ENCODE measurements at places on chromosomes 5 and 9.

DNA sequence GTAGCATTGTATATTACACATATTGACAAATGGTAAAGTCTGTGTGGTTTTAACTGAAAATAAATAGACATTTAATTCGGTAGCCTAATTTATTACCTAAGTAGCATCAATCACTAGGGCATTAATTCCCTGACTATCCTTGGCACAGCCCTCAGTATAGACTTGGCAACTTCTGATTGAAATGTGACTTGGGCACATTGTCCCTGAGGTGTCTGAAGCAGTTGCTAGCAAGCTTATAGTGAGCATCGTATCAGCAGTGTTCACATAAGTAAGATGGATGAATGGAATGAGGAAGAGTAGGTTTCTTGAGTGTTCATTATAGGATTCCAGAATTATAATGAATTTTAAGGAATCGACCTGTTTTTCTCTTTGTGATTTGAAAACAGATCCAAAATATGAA is 16.1 kb downstream of the LURAP1L start:
- DNase-seq: no peak

DNA sequence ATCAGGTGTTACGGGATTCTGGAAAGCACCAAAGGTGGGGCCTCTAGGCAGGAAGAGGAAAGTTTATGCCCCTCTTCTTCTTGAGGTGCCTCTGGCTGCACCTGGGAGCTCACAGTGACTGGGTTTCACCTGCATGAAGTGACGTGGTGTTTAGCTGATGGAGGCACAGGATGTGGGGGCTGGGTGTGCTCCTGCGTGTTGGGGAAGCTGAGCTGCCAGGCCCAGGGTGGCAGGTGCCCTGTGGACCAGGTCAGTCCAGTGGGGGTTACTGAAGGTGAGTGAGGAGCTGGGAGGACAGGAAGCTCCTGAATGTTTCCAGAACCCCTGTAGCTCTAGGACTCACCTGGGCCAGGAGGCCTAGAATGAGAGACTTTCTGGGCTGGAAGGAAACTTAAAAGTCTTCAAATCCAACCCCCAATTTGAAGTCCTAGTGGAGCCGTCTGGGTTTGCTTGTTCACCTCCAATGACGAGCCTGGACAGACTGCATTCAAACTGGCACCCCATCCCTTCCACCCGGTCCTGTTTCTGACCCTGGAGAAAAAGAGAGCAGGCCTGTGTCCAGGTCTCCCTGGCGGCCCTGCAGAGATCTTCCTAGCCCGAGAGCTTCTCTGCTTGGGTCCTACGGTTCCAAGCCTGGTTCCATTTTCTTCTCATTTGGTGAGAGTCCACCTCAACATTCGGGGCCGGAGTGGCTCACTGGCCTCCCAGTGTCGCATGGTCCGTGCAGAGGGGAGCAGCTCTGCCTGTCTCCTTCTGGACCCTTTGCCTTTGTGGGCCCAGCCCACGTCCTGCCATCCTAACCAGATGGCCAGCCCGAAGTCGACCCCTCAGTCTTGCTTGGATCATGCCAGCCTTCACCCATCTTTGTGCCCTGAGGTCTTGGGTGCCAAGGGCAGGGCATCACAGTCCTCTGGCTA is 22.3 kb downstream of the TRAF1 start:
- no peak for DNase-seq

- no peak for DNase-seq
These were observed 63.7 kb upstream of the DMRT3 start for GRCh38 chr9:912776-913175.

DNA sequence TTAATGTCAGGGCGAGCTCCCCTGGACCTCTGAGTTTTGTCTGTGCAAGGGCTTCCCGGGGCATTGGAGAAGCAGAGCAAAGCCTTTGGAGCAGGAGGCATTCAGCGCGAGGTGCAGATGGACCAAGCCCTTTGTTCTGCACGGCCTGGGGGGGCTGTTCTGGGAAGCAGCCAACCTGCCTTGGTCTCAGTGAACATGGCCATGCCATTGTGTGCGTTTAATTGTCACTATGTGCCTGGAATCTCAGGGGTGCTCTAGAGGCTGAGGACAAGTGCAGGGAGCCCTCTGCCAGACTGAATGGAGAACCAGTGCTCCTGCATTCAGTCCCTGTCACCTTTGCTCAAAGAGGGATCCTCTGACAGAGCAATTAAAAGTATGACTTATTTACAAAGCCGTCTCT is 329.4 kb downstream of the IRX1 start:
- DNase-seq: no peak

GRCh38 chr5:65133477-65134110 is 348.1 kb downstream of the ADAMTS6 start:
- no peak for DNase-seq

- DNase-seq: no peak
These were observed 155.7 kb downstream of the RMI1 start for GRCh38 chr9:84136119-84136868.

DNA sequence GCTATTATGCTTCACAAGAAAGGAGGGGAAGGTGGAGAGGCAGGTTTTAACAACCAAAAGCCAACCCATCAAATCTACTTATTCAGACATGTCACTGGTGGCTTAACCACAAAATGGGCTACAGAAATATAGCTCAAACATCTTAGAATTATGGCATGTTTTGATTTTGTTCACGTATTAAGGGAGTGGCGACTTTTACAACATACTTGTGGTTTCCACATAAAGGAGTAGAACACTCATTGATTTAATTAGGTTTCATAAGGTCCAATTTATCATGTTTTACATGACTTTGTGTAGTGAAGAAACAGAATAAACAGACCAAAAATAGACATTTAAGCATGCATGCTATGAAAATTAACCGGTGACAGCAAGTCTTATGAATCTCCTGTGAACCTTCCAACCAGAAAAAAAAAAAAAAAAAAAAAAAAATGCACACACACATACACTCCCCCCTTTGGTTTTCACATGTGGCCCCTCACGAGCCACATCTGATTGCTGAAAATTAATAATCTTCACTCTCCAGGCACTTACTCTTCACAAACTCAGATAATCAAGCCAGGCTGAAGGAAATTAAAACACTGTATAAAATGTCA is 5.4 kb downstream of the ZNF608 start:
- DNase-seq: no peak

DNA sequence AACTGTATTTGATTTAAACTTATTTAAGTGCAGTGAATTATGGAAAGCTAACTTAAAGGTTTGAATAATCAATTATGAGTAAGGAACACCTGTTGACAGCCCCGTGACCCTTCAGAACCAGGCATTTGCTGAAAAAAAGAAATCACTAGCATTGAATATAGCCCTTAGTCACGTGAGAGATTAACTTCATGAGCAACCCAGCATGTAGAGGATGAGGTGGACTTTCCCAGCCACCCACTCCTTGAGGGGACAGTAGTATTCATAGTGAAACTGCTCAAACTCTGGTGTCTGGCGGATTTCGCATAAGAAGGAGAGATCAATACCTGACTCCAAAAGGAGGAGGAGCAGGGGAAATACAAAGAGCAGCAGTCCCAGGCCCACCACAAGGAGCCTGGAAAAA is 184.8 kb upstream of the RASEF start:
- DNase-seq: no peak

GRCh38 chr5:73387149-73387591 is 61.4 kb downstream of the FOXD1 start:
- no peak for DNase-seq

GRCh38 chr9:135144581-135145170 is 57.2 kb downstream of the OLFM1 start:
- DNase-seq: no peak

GRCh38 chr5:1514027-1514818 is 9.5 kb downstream of the LPCAT1 start:
- no peak for DNase-seq

GRCh38 chr9:21927752-21928151 is 66.4 kb downstream of the CDKN2A start:
- DNase-seq: no peak

GRCh38 chr5:54670281-54670680 is 152.7 kb downstream of the SNX18 start:
- no peak for DNase-seq

DNA sequence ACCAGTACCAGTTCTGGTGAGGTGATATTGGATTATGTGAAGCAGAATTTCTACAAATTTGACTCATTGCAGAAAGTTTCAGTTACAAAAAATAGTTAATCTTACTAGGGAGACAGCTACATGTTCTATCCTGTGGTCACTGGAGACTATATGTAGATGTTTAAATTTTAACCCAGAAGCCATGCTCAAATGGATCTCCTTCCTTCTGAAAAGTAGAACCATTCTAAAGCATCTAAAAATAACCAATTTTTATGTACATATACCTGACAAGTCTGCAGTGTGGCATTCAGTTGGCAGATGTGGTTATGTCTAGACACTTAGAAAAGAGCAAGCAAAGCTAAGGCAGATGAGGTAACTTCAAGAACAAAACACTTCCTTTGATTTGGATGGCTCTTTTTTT is 65.5 kb upstream of the POU4F3 start:
- DNase-seq: no peak

DNA sequence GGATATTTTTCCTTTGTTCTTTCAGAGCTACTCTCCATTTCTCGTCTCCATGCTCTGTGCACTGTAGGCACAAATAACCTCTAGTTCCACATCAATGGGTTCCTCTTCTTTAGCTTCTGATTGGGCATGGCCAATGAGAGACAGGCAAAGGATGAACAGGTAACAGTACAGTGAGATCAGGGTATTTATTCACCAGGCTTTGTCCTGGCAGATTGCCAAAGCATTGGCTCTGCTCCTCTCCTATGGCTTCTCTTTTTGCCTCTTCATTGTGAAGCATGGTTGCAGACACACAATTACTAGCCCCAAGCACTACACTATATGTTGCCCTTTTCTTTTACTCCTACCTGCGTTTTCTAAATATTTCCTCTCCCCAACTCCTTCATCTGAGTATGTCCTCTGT is 215.1 kb upstream of the ARRDC3 start:
- DNase-seq: no peak

- DNase-seq: peak; percentile 26
These were observed 1.5 kb downstream of the ZBTB43 start for GRCh38 chr9:126806336-126806735.

- DNase-seq: no peak
These were observed 21.9 kb downstream of the OR2Y1 start for GRCh38 chr5:180717989-180718388.

DNA sequence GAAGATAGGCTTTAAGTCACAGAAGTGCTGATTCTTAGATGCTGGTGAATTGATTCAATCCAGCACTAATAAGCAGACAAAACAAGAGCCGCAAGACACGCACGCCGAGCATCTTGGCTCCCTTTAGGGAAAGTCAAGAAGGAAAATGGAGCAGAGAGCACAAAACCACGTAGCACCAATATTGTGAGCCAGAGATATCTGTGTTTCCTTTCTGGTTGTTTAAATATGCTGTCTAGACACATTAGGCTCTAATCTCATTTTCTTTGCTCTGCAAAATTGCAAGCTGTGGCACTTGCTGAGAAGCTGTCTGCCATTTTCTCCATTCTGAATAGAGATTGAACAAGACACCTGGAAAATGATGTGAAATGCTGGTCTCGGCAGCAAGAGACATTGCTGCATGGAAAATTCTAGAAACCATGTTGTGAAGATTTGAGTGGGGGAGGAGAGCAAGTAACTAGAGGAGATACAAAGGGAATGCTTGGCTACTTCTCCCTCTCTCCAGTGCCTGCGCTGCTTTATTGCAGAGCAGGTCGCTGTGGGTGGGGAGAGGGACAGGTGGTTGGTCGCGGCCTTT is 336.3 kb downstream of the MED10 start:
- DNase-seq: no peak

All from stromal cell of bone marrow (primary cell).